ENCODE measurements at places on chromosomes 1 and 21. TPM values are rescaled to one million over a fixed set of nuclear protein-coding genes. Genes with fewer than 3 reads are reported as not detected.

Gene CYYR1
- 0.30 TPM for total RNA-seq

Gene NCMAP
- not detected for total RNA-seq

Gene KCNQ4
- total RNA-seq, result not detected

Gene C2CD4D
- total RNA-seq, result not detected

Gene NBPF6
- total RNA-seq, result not detected

Gene AXDND1
- total RNA-seq, result 0.30 TPM

Gene TDRKH
- total RNA-seq, result 5.6 TPM

Gene TMEM81
- total RNA-seq, result 1.4 TPM

Gene OR6N1
- total RNA-seq, result not detected

Gene CHIA
- not detected for total RNA-seq

Gene ETNK2
- 1.5 TPM for total RNA-seq

Gene MATN1
- total RNA-seq, result under 0.01 TPM

Gene ZNF669
- 6.0 TPM for total RNA-seq

Gene HAO2
- not detected for total RNA-seq

Gene DIO1
- not detected for total RNA-seq

Gene TPRG1L
- 26.9 TPM for total RNA-seq

Gene ITLN2
- not detected for total RNA-seq

Gene FCRL6
- total RNA-seq, result not detected

Gene GFI1
- total RNA-seq, result under 0.01 TPM

Gene USH2A
- total RNA-seq, result not detected

Gene TRPM2
- total RNA-seq, result not detected

Gene ABCG1
- 0.60 TPM for total RNA-seq

Gene RBM11
- not detected for total RNA-seq

Gene PBX1
- total RNA-seq, result 26.3 TPM

Gene TFF1
- total RNA-seq, result not detected
